ENCODE measurements at places on chromosomes 3 and 15. TPM values are rescaled to one million over a fixed set of nuclear protein-coding genes. Genes with fewer than 3 reads are reported as not detected.

DNA sequence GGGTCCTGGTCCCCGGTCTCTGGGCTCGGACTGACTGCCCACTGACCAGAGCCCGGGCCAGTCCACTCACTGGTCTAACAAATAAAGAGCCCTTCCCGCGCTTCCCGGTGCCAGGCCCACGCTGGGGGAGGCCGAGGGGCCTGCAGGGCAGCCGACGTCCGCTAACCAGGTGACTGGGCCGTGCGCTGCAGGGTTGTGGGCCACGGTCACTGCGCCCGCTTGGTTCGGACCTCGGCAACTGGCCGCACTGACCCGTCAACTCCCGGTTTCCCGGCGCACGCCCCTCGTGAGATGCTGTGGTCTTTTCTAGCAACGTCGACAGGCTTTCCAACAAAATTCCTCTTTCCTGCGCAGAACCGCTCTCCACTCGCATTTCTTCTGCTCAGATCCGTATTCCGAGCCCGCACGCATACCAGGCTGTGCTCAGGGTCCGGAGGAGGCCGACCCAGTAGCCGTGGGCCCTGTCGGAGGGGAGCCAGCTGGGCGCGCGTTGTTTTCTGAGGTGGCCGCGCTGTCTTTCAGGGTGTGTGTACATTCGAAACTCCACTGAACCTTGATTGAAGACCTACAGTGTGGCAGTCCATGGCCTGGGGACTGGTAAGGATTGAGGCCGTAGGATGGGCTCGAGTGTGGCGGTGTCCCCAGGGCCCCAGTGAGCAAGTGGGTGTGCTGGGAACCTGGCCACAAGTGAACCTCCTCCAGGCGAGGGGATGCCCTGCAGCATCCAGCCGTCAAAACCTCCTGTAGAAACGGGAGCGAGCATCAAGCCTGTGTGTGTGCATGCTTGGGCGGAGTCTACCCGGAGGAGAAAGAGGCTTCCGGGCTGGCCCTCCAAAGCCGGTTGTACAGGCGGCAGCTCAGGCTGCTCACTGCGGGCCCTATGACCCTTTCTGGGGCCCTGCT is 875 bp upstream of the NT5DC2 start:
- H3K27ac ChIP-seq: peak overlapping the region; percentile 93
- peak; percentile 21 for DNase-seq
- peak overlapping the region; percentile 61 for H3K4me3 ChIP-seq
- H3K27me3 ChIP-seq: no peaks in the 10 kb centered on the region
- H3K36me3 ChIP-seq: no peaks in the 10 kb centered on the region

GRCh38 chr15:47066392-47066791 is 650.9 kb upstream of the SEMA6D start:
- no peak overlapping the region for H3K4me3 ChIP-seq
- no peaks in the 10 kb centered on the region for H3K27me3 ChIP-seq
- H3K4me1 ChIP-seq: no peaks in the 10 kb centered on the region
- no peak overlapping the region for H3K27ac ChIP-seq

GRCh38 chr3:120156699-120157098 is 62.5 kb upstream of the GSK3B start:
- no peak for DNase-seq
- no peaks in the 10 kb centered on the region for H3K36me3 ChIP-seq
- H3K27ac ChIP-seq: no peak overlapping the region
- no peaks in the 10 kb centered on the region for H3K27me3 ChIP-seq
- H3K4me1 ChIP-seq: no peaks in the 10 kb centered on the region

DNA sequence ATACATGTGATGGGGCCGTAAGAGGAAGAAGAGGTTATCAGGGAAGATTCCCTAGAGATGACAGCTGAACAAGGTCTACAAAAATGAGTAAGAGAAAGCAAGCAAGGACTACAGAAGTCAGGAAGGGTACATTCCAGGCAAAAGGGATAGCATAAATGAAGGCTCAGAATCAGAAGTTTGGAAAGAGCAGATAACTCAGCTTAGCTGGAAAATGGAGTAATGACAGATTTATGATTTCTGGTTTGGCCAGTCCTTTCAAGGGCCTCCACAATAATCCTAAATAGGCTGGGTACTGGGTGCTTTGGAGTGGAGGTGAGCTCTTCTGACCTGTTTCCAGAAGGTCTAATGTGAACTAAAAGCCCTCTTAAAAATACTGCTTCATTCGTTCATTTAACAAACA is 110.7 kb downstream of the MYO5A start:
- no peaks in the 10 kb centered on the region for H3K36me3 ChIP-seq
- no peak overlapping the region for H3K4me3 ChIP-seq
- no peak for DNase-seq
- H3K27me3 ChIP-seq: no peaks in the 10 kb centered on the region

- no peaks in the 10 kb centered on the region for H3K36me3 ChIP-seq
- DNase-seq: no peak
- no peaks in the 10 kb centered on the region for H3K27me3 ChIP-seq
- H3K27ac ChIP-seq: no peak overlapping the region
- no peak overlapping the region for H3K4me3 ChIP-seq
These were observed 57.7 kb downstream of the MESD start for GRCh38 chr15:80931721-80932512.

GRCh38 chr15:71335591-71335990 is 220.3 kb downstream of the THSD4 start:
- no peaks in the 10 kb centered on the region for H3K27me3 ChIP-seq
- H3K27ac ChIP-seq: peak overlapping the region; percentile 91

DNA sequence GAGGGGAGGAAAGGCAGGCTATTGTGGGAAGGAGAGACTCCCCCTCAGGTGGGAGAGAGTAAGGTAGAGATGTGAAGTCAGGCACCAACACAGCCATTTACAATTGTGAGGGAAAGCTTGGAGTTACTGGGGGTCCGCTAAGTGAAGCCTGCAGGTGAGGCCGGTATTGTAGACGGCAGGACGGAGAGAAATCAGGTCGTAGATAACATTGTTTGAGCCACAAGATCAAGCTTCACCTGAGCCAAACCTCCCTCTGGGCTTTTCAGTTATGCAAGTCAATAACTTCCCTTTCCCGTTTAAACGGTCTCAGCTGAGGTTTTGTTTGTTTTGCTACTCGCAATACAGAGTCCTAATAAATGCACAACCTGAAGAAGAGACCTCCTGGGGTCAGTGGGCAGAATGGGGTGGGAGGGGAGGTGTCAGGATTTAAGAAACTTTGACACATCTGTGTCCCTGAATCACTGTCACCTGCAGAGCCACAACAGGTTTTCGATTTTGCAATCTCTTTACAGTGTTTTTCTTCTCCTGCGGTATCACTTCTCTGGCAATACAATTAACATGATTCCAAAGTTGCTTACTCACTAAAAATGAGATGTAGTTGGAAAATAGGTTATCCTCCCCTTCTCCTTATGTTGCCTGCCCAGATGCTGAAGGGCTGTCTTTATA is 72.0 kb upstream of the GLCE start:
- H3K4me3 ChIP-seq: no peak overlapping the region
- H3K27ac ChIP-seq: no peak overlapping the region
- no peaks in the 10 kb centered on the region for H3K4me1 ChIP-seq
- DNase-seq: no peak
- H3K27me3 ChIP-seq: no peaks in the 10 kb centered on the region

GRCh38 chr3:20041197-20041780 is 1.0 kb downstream of the KAT2B start:
- peak overlapping the region; percentile 94 for H3K4me3 ChIP-seq
- no peaks in the 10 kb centered on the region for H3K27me3 ChIP-seq
- H3K27ac ChIP-seq: peak overlapping the region; percentile 96
- H3K4me1 ChIP-seq: no peaks in the 10 kb centered on the region
- DNase-seq: peak; percentile 73

DNA sequence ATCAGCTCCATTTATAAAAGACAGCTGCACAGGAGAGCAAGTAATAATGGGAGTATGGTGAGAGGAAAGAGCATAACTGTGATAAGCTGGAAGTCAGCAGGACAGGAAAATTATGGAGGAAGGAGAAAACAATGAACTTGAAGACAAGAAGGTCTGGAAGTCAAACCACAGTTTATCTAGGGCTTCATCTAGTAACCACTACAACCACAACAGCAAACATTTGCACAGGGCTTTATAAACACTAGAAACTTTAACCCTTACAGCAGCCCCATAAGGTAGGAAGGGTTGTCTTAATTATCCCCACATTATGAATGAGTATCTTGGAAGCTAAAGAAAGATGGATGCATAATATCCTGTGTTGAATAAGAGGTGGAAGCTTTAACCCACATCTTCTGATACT is 820.8 kb downstream of the IGSF11 start:
- no peaks in the 10 kb centered on the region for H3K36me3 ChIP-seq
- no peaks in the 10 kb centered on the region for H3K27me3 ChIP-seq
- no peak for DNase-seq
- no peaks in the 10 kb centered on the region for H3K4me1 ChIP-seq
- H3K4me3 ChIP-seq: no peak overlapping the region

The CAND2 gene
- total RNA-seq: 6.8 TPM

The ZDHHC19 gene
- total RNA-seq: 2.2 TPM

The CFAP20DC gene
- under 0.01 TPM for total RNA-seq

The SMCO1 gene
- total RNA-seq: not detected

The PLSCR5 gene
- not detected for total RNA-seq

All from uterus (tissue), 4 donors.